Thoracic aorta (tissue), 2 donors: ENCODE measurements at places on chromosomes 3 and 15. TPM values are rescaled to one million over a fixed set of nuclear protein-coding genes. Genes with fewer than 3 reads are reported as not detected.

GRCh38 chr3:128563439-128563838 is 70.4 kb upstream of the GATA2 start:
- no peak for DNase-seq

GRCh38 chr15:84600331-84600686 is 500 bp upstream of the ZSCAN2 start:
- peak; percentile 82 for DNase-seq

DNA sequence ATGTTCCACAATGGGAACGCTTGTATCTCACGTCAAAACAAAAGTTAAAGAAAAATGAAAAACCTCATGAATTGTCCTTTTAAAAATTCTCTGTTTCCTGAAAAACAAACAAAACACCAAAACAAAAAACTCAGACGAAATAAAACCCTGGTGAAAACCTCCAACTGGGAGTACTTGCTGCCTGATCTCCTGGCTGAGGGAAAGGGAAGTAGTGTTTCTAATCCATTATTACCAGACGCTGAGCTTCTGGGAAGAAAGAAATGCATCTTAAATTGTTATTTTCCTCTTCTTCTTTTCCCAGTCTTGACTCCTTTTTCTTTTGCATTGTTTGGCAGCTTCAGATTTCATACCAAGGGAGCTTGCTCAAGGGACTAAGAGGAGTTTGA is 243.2 kb upstream of the RGMA start:
- DNase-seq, result no peak

Gene FSIP1
- total RNA-seq, result 0.21 TPM

Gene TMF1
- total RNA-seq, result 49.2 TPM

DNA sequence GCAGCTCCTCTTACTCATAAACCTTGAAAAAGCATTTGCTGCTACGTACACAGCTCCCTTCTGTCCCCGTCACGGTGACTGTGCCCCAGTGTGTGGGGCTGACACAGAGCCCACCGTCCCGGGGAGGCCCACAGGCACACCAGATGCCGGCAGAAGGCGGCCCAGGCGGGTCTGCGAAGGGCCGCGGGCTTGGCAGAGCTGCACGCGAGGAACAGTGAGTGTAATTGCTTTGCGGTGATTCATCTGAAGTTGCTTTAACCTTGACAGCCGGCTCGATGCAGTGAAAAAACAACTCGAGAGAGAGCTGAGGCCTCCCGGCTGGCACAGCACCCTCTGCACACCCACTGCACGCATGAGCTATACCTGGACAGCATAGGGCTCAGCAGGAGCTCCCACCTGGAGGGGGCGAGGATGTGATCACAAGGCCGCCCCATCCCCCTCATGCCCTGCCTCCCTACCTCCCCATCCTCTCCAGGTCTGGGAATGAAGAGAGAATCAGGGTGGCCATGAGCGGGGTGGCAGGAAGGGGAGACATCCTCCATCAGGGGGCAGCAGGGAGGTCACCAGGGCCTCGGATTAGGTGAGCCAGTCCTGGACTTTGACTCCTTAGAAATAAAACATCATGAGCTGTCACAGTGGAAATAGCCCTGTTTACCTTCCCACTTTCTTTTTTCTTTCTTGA is 172.7 kb downstream of the MEGF11 start:
- DNase-seq, result no peak

GRCh38 chr3:119637679-119638477 is 22.5 kb downstream of the POPDC2 start:
- DNase-seq, result no peak

- no peak for DNase-seq
These were observed 32.8 kb downstream of the MYH15 start for GRCh38 chr3:108477511-108478147.

- DNase-seq, result no peak
These were observed 116.9 kb upstream of the LRRFIP2 start for GRCh38 chr3:37291275-37291700.

DNA sequence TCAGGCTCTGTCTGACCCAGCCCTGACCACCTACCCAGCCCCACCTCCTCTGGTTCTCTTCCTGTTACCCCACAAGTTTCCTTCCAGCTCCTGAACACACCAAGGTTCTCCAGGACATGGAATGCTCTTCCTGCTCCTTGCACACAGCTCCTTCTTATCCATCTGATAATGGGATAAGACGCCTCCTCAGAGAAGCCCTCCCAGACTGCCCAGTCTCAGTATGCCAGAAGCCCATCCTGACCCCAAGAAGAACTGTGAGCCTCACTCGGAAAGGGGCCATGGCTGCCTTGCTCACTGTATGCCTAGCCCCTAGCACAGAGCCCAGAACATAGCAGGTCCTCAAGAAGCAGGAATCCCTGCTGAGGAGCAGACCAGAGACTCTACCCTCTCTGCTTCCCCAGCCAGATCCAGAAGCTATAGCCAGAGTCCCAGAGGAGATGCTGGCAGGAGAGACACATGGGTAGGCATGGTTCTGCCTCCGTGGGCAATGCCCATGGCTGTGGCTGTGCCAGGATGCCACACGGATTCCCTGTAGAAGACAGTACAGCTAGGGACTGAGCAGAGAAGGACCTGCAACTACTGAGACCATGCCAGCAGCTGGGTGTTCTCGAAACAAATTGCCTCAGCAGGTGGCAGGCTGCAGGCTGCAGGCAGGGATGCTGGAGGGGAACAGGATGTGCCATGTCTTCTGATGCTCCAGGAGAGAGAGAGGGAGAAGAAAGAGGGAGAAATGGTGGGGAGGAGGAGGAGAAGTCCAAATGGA is 74.0 kb upstream of the LINGO1 start:
- DNase-seq, result no peak

Gene PROS1
- 180 TPM for total RNA-seq

Gene WDR93
- not detected for total RNA-seq
